Cardiac fibroblast (primary cell): ENCODE measurements at places on chromosomes 12 and 14.
A peak's percentile ranks its signal among the peaks of the same experiment; 100 is the strongest.

DNA sequence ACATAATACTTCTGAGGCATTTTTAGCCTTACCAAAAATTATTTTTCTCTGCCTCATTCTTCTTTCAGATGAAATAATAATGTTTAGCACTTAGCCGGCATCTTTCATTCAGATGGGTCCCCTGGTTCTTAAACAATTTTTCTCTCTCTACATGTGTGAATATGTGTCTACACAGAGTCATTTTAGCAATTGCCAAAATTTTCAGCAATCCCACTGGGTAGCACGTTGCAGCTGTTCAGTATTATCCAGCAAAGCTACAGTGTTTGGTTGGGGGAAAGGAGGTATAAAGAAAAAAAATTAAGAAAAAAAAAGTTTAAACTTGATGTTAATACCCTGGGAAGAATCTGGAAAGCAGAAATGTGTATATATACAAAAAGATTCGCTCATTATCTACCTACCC lies 160.5 kb upstream of the TRHDE start:
- DNase-seq: no peak

- peak; percentile 86 for DNase-seq
These were observed 6.6 kb downstream of the CARMIL3 start for GRCh38 chr14:24058260-24058950.

DNA sequence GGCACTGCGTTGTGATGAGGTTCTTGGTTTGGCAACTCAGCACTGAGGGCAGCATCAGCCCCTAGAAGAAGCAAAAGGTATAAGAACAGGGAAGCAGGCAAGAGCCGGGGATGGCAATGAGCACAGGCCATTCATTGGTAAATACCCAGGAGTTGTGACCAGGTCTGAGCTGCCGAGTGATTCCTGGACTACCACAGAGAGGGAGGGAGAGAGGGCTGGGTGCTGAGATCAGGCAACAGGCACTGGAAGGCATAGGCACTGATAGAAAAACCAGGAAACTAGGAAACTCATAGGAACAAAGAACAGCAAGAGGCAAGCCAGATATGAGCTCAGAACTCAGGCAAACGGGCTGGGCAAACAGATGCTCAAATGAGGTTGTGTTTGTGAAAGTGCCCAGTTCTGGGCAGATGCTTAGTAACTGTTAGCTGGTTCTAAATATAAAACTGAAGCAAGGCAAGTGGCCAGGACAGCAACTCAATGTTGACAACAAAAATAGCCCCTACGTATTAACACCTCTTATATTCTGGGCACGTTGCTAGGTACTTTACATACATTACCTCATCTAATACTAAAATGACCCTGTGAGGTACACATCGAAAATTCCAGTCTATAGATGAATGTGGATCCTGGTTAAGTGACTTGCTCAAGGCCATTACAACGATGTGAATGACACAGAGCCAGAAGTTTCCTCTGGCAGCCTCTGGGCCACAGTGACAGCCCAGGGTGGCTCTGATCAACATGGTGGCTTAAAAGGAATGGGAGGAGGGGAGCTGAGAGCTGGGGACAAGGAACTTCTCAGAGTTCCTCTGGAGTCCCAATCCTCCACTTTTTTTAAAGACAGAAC lies 121.1 kb downstream of the PRMT8 start:
- no peak for DNase-seq

- no peak for DNase-seq
These were observed 34.3 kb downstream of the MYO1H start for GRCh38 chr12:109382031-109382430.

- DNase-seq: no peak
These were observed 452.6 kb downstream of the GLT1D1 start for GRCh38 chr12:129305851-129306250.

DNA sequence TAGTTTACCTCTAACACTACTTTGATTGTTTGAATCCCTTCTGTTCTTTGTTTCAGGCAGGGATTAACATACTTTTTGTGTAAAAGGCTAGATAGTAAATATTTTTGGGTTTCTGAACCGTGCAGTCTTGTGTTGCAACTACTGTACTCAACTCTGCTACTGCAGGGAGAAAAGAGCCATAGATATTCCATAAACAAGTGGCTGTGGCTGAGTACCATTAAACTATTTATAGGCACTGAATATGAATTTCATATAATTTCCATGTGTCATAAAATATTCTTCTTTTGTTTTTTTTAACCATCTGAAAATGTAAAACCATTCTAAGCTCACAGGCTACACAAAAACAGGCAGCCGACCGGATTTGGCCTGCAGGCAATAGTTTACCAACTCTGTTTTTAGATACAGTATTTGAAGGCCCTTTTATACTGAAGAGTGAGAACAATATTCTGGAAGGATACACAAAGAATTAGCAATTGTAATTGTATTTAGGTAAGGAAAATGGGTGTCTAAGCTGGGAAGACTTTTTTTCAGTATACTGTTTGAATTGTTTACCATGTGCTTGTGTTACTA lies 15.7 kb downstream of the NR1H4 start:
- no peak for DNase-seq

- DNase-seq: no peak
These were observed 185.6 kb downstream of the EPS8 start for GRCh38 chr12:15603474-15604085.
